ENCODE measurements at places on chromosomes 13 and 19. TPM values are rescaled to one million over a fixed set of nuclear protein-coding genes. Genes with fewer than 3 reads are reported as not detected.

GRIN2D gene
- 11.4 TPM for total RNA-seq

SEMA6B gene
- total RNA-seq = 12.2 TPM

ZNF506 gene
- total RNA-seq = 14.7 TPM

POLR2E gene
- 343 TPM for total RNA-seq

NOVA2 gene
- total RNA-seq = not detected

SDHAF1 gene
- 11.0 TPM for total RNA-seq

SELENOV gene
- not detected for total RNA-seq

NBEA gene
- 4.2 TPM for total RNA-seq

CILP2 gene
- 0.77 TPM for total RNA-seq

TEKTIP1 gene
- 4.2 TPM for total RNA-seq

NRTN gene
- total RNA-seq = 3.9 TPM

TMIGD2 gene
- total RNA-seq = not detected

TMEM86B gene
- 4.8 TPM for total RNA-seq

SPART gene
- total RNA-seq = 169 TPM

GRIN3B gene
- total RNA-seq = not detected

SGCG gene
- total RNA-seq = 0.88 TPM

ZNF738 gene
- 27.2 TPM for total RNA-seq

VSTM2B gene
- not detected for total RNA-seq

KLK6 gene
- not detected for total RNA-seq

MEDAG gene
- not detected for total RNA-seq

PGLYRP1 gene
- total RNA-seq = not detected

KRTDAP gene
- total RNA-seq = not detected

Measured in A673 (cell line).